Esophagus muscularis mucosa (tissue), 4 donors: ENCODE measurements at places on chromosomes 3 and 15.

DNA sequence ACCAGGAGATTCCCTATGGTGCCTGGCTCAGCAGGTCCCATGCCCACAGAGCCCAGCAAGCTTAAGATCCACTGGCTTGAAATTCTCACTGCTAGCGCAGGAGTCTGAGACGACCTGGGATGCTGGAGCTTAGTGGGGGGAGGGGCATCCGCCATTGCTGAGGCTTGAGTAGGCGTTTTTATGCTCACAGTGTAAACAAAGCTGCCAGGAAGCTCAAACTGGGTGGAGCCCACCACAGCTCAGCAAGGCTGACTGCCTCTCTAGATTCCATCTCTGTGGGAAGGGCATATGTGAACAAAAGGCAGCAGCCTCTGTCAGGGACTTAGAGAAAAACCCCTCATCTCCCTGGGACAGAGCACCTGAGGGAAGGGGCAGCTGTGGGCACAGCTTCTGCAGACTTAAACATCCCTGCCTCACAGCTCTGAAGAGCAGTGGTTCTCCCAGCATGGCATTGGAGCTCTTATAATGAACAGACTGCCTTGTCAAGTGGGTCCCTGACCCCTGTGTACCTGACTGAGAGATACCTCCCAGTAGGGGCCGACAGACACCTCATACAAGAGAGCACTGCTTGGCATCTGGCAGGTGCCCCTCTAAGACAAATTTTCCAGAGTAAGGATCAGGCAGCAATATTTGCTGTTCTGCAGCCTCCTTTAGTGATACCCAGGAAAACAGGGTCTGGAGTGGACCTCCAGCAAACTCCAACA is 231.5 kb upstream of the SETMAR start:
- no peak for DNase-seq

DNA sequence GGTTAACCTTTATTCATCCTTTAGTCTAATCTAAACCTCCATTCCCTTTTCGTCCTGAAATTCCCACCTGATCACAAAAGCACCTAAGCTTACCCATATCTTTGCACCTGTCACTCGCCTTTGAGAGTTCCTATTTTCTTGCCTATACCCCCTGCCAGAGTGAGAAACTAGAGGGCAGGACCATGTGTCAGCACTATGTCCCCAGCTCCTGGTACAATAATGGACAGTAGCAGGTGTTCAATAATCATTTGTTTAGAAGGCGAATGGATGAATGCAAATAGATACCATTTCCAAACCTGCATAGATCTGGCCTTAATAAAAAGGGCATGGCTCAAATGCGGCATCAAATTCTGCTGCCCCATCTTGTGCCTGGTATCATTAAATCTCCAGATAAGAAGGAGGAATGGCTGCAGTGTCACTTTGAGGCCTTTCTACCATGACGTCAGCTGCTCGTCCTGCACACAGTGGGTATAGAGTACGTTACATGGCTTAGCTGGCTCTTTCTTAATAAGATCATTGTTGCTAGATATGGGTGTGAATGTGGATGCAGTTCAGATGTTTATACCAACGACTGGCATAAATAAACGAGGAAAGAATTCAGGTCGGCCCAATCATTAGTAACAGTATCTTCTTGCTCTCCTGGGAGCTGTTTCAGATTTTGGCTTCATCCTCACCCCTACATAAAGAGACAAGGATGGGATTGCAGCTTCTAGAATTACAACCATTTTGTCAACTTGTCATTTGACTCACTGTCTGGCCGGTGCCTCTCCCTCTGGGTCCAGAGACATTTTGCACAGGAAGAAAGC is 148.7 kb downstream of the RORA start:
- DNase-seq, result no peak

- no peak for DNase-seq
Measured at GRCh38 chr15:80464951-80465625, 60.9 kb downstream of the ARNT2 start.

DNA sequence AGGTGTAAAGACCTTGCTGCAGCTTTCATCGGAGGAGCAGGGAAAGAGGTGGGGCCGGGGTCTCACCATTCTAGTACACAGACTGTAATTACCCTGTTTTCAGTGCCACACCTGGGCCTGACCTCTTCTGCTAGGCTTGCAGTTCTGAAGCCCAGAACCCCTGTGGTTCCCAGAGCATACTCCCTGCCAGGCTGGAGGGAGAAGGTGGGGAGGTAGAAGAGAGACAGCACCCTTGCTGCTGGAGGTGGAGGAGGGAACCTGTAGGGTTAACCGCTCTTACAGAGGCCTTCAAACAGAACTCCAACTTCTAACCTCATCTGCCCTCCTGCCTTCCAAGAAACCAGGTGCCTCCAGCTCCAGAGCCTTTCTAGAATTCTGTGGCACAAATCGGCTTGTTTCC is 27.0 kb downstream of the PCOLCE2 start:
- DNase-seq, result no peak

DNA sequence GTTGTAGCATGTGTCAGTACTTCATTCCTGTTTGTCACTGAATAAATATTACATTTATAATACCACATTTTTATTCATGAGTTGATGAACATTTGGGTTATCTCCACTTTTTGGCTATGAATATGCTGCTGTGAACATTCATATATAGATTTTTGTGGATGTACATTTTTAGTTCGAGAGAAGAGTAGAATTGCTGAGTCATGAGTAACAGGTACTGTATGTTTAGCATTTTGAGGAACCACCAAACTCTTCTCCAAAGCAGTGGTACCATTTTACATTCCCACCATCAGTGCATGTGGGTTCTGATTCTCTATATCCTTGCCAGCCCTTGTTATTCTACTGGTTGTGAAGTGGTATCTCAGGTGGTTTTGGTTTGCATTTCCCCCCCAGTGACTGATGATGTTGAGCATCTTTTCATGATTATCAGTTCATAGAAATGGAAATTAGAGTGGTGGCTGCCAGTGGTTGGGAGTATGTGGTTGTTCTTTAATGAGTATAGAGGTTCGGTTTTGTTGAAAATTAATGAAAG is 59.6 kb downstream of the CCDC66 start:
- DNase-seq, result no peak

DNA sequence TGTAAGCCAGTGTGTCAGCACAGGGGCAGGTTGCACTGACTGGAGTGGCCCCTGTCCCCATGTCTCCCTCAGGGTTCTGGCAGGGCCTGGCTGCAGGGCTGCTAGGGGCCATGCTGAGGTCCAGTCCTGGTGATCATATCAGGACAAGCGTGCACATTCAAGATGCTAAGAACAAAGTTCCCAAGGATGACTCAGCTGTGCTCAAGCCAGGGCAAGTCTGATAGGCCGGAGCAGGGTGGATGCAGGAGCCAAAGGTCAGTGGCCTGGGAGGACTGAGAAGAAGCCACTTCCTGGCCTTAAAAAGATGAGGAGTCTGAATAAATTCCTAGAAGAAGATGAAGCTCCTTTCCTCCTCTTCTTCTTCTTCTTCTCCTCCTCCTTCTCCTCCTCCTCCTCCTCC is 353.2 kb downstream of the AGBL1 start:
- no peak for DNase-seq

- DNase-seq, result peak; percentile 78
Measured at GRCh38 chr3:43913036-43913948, 222.6 kb downstream of the ABHD5 start.

- peak; percentile 68 for DNase-seq
Measured at GRCh38 chr3:54712539-54712938, 215.3 kb downstream of the LRTM1 start.

GRCh38 chr15:45199136-45199810 is 11.5 kb upstream of the SHF start:
- no peak for DNase-seq

DNA sequence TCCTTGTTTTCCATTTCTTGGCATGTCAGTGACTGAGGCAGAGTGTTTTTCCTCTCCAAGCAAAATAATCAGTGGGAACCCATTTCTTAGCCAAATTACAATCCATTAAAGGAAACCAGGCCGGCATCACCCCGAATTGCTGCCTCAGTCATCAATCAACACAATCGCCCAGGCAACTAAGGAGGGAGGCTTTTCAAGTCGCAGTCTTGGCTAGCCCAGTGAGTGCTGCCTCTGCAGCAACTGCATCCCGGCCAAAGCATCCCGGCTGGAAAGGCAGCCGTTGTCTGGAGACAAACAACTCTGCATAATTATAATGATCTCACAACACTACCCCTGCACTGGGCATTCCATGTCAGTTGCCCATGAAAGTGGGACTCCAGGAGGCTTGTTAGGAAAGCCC is 213.5 kb upstream of the PRICKLE2 start:
- DNase-seq, result no peak

DNA sequence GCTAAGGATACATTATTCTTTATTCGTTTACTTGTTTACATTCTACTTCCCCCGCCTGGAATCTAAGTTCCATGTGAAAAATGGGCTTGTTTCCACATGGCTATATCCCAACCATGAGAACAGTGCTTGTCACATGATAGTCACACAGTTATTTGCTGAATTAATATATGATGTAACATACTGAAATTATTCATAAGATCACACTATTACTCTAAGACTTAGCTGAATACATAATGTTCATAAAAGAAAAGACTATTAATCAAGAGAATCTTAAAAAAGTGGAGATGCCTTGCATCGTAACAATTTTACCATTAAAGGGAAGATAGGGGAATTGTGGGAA is 6.5 kb downstream of the PBRM1 start:
- DNase-seq, result no peak

DNA sequence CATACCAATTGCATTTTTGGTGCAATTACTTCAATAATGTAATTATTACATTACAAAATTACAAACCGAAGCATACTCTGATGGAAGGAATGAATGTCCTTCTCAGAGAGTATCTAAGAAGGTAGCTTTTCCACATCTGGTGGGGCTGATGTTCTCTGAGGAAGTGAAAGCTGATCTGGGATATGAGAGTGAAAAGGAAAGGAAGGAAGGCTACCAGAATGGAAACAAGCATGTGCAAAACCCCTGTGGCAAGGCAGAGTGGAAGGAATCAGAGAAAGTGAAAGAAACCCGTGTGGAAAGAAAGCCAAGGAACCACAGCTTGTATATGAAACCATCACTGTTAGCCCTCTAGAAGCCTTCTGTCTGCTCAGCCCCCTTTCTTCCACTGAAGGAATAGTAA is 35.3 kb upstream of the GOLGA8A start:
- DNase-seq, result no peak

DNA sequence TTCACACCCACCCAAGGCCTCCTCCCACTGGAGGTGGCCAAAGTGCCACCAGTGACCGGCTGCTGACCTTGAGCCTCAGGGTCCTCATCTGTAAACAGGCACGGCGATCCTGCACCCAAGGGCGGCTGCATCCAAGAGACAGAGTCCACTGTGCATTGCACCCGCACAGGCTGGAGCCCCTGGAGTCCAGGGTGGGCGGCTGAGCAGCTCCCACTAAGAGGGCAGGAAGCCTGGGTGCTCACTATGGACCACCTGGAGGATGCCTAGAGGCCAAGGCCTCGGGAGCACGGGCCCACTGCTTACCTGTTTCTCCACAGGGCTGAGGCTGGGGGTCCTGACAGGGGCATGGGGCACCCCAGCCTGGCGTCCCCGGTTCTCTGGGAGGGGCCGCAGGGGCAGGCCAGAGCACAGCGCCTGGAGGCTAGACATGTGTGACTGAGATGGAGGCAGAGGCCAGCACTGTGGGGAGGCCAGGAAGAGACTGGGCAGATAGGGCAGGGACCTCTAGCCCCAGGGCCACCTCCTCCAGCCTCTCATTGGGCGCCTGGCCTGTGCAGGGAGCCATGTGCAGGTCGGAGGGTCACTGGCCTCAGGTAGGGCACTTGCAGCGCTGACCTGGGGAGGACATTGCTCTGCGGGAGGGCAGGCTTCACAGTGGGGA is at the start of gene UROC1:
Gene UROC1 (minus strand): TSS at position 483 of the 661 bp plus-strand sequence. CDS start 54 bp downstream, at position 429.
- no peak for DNase-seq

- DNase-seq, result no peak
Measured at GRCh38 chr3:128392818-128393544, 73.7 kb downstream of the DNAJB8 start.

DNA sequence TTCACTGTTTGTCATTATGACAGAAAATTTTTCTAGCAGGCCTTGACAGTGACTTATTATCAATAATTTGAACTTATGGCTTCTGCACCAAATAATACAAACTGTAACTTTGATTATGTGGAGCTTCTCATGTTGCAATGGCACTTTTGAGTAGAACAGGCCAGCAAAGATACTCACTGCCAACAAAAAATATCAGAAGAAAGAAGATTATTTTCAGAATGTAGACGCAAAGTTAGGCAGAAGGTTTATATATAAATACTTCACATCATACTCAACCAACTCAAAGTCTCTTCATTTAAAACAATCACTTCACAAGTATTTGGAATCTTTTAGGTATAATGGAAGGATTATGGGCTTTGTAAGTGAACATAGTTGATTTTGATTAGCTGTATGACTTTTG is 893.0 kb downstream of the ROBO2 start:
- no peak for DNase-seq

GRCh38 chr15:65868546-65869125 is 655 bp upstream of the RAB11A start:
- DNase-seq, result no peak

DNA sequence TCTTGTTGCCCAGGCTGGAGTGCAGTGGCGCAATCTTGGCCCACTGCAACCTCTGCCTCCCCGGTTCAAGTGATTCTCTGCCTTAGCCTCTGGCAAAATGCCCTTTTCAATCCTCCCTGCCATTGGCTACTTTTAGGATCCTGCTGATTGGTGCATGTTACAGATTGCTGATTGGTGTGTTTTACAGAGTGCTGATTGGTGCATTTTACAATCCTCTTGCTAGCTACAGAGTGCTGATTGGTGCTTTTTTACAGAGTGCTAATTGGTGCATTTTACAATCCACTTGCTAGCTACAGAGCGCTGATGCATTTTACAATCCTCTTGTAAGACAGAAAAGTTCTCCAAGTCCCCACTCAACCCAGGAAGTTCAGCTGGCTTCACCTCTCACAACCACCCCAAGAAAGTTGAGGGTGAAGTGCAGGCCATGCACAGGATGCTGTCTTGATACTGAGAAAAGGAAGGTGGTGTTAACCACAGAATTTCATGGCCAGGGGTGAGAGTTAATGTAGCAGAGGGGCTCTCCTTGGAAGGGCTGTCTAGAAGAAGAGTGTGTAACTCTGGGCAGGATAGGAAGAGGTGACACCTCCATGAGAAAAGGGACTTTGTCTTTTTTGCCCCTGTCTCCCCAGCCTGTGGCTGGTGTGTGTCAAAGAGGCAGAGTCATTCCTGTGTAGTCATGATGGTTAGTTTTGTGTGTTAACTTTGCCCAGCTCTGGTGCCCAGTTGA is 145.9 kb downstream of the APBA2 start:
- DNase-seq, result peak; percentile 64

DNA sequence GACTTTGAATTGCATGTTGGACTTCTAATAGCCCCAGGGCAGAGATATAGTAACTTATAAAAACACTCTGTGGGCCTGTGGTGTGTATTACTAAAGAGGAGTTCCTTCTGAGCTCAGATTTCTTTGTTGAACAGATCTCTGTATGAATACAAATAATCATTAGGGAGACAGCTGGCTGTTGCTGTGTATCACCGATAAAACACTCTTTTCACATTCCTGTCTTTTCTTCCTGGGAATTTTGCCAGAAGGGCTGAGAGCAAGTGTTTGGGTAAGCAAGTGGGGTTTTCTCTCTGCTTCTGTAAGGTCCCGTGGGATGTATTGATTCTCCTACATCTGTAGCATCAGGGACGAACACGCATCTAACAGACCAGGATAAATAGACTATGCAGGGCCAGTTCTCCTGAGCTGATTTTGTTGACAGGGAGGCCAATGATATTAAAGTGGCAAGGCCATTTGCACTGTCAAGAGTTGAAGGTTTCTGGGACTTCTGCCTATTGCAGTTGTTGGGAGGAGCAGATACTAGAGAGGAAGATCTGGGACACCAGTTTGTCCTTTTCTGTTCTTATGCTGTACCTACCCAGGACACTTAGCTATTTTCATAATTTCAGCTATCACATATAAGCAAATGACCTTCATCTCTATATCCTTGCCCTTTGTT is 225.9 kb upstream of the CD96 start:
- DNase-seq, result no peak
